NCI-H2081 (cell line): ENCODE measurements at places on chromosomes 3 and 15.
A peak's percentile ranks its signal among the peaks of the same experiment; 100 is the strongest.

DNA sequence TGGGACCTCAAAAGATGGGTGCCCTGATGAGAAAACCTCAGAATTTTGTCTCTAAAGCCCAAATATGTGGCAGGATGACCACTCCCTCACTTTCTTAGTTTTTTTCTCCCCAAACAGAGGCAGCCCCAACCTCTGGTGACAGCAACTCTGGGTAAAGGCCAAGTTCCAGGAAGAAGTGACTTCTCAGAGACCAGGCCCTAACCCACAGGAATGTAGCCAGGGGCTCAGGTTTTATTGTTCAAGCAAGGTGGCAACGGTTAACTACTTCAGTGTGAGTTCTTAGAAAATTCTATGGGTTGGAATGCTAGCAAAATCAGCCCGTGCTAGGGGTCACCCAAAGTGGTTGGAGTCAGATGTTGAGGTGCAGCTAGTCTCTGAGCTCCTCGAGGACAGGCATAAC is 5.1 kb upstream of the DNAJA4 start:
- DNase-seq, result no peak

DNA sequence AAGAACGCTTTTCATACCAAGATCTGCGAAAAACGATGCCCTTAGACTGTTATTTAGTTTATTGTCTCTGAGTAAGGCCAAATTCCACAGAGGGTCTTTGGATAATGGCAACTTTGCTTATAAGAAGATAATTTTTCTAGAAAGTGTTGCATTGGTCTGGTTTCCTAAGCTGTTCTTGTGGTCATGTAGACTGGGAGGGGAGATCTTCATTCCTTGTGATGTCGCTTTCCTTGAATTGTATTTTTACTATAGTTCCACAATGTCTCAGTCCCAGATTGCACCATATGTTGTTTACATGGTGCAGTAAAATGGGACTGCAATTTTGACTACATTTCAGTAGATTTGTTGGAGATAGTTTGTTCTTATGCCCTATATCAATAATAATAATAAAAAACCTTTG is 28.8 kb upstream of the ST3GAL6 start:
- DNase-seq, result no peak

DNA sequence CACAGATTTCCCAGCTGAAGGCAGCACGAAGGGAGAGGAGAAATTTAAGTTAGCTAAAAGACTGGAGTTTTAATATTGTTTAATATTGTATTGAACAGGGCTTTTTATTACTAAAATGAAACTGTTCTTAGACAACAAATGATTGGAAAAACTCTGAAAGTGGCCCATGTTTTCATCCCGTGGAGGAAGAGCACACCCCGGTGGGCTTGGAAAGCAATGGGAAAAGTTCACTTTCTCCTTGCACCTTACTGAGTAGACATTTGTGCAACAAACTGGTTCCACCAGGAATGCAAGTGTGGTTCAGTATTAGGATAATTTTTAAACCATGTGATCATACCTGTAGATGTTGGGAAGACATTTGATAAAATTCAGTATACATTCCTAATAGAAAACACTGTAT is 8.2 kb upstream of the ESYT3 start:
- no peak for DNase-seq

DNA sequence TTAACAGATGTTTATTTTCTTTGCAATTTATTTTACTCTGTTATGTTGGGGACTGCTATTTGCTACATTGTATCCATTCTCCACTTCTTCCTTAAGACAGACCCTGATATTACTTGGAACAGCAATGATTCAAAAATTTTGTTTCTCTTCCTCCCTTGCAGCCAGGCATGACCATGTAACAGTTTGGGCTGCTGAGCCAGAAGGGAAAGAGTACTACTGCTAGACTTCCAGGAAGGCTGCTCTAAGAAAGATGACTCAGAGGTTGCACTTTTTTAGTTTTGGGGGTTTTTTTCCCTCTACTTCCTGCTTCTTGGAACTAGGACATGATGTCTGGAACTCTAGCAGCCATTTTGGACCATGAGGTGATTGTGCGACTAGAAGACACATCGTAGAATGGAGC is 10.3 kb downstream of the PRR20G start:
- no peak for DNase-seq

DNA sequence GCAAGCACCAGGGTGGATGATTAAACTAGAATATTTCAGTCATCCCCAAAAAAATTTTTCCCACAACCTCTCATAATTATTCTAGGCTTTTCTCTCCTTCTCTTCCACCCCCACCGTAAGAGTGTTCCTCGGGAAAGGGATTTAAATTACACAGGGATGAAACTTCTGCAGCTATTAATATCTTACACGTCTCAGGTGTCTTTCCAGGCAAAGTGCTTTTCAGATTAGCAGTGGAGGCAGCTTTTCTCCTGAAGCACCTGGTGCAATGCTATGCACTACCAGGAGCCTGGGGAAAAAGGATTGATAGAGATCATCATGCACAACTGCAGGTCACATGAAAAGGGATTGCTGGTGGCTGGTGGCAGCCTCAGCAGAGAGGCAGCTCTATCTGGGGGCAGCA is 250.4 kb downstream of the NTRK3 start:
- no peak for DNase-seq

DNA sequence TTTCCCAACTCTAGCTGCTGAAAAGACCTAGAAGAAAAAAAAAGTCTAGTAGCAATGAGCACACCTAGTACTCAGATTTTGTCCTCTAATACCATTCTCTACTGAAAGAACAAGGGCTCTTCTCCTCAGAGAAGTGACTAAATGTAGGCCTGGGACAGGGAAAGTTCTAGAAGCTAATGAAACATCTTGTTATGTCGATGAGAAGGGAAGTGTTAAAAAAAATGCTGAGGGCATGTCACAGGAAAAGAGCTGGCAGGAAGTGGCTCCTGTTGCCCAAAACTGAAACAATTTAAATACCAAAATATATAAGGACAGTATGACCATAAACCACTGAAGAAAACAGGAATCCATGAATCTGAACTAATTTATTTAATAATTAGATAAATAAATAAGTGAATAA is 581.4 kb upstream of the TBL1XR1 start:
- no peak for DNase-seq

- DNase-seq, result no peak
These were observed 35.9 kb downstream of the ATP2C1 start for GRCh38 chr3:130929804-130930203.

GRCh38 chr3:80355144-80355543 is 587.3 kb upstream of the ROBO1 start:
- DNase-seq, result no peak

DNA sequence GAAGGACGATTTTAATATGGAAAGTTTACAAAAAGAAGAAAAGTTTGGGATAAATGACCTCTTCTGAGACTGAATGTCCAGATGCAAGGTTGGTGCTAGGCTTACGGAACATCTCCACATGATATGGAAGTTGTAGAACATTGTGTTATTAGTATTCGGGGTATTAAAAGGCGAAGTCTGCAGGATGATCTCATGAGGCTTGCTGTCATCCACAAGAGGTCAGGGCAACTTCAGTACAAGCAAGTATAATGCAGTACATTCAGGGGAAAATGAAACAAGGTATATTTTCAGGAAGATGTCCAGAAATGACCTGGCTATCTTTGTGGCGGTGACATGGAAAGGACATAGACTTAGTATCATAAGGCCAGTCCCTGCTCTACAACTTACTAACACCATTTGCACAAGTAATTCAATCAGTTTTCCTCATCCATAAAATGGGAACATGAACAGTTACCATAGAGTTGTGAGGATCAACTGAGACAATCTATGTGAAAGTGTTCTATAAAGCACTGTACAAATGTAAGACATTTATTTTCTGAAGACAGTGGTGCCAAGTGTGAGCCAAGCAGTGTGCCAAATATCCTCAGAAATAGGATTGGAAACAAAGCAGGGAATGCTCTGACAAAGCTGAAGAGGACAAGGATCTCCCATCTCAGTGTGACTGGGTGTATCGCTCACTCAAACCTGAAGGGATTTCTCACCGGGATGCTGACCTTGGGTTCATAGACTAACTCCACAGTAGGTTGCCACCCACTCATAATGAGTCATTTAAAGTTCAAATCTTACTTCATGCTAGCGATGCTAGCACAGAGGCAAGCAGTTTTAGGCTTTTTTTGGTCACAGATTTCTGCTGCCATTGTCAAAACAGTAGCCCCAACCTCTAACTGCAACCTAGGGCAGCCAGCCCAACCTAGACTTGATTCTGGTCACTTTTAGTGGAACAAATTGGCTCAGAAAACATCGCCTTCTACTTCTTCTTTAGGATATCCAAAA is 118.3 kb downstream of the TIGIT start:
- DNase-seq, result no peak

GRCh38 chr3:51343918-51344687 is 41.0 kb upstream of the MANF start:
- no peak for DNase-seq

DNA sequence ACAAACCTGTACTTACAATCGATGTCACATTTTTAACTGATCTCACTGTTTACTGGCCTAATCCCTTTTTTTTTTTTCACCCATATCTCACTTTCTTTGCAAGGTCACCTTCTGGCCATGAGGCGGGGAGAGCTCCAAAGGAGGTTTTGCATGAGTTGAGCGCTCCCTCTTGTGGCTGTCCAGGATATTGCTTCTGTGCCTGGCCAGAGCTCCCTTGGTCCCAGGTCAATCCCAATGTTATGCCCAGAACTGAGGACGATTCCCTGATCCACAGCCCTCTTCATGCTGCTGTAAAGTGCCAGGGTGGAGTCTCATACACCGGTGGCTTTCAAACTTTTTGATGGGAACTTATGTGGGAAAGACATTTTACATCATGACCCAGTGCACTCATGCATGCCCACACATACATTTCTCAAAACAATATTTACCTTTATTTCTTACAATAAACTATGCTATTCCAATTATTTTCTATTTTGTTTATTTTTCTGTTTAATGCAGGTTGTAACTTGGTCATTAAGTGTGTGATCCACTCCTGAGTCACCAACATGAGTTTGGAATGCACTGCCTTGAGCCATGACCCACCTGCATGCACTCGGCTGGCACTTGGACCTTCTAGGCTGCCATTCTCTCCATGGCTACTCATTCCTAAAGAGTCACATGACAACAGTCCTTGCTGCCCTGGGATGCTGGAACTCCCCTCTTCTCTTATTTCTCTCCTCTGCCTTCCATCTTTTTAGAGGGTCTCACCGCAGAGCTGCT is 9.6 kb upstream of the SST start:
- DNase-seq, result peak; percentile 73

- DNase-seq, result no peak
These were observed 22.0 kb downstream of the GASK1A start for GRCh38 chr3:43001094-43001553.

- DNase-seq, result no peak
These were observed 26.2 kb upstream of the CFAP161 start for GRCh38 chr15:81107889-81108288.

- no peak for DNase-seq
These were observed 115.4 kb upstream of the PRICKLE2 start for GRCh38 chr3:64340641-64341101.

DNA sequence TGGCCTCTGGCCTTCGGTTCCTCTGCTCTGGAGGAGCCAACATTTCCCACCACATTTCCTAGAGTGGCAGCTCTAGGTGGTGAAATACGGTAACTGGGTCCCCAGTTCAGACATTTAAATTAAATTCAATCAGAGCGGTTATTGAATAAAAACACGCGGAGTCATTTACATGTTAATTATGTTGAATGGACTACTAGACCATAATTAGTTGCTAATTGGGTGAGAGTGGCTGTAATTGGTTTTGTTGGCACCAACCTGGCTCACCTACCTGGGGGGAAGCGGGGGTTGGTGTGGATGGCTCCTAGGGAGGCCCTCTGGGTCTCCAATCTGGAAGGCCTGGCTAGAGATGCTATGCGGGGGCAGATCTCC is 12.7 kb downstream of the SEMA3F start:
- no peak for DNase-seq

DNA sequence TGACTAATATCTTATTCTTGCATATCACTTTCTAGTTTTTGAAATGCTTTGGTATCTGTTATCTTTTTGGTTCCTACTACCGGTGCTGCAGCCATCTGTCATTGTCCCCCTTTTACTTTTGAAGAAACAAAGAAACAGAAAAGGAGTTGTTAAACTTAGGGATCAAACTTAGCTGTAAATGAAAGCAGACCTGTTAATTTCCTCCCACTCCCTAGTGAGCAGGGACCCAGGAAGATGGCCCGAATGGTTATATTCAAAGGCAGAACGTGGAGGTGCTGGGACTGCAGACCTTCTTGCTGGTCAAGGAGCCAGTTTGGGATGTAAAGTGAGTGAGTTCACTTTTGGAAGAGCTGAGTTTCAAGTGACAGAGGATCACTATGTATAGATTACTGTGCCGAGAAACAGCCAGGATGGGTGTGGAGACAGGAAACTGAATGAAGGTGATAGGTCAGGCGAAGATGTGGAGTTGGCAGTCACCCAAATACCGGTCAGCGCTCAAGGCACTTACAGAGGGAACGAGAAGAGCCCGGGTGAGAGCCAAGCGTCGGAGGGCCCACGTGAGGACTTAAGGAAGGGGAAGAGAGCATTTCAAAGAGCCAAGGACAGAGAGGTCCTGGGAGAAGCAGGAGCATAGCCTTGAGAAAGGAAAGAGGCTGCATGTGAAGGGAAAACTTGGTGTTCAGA is 20.1 kb downstream of the KBTBD8 start:
- DNase-seq, result no peak

DNA sequence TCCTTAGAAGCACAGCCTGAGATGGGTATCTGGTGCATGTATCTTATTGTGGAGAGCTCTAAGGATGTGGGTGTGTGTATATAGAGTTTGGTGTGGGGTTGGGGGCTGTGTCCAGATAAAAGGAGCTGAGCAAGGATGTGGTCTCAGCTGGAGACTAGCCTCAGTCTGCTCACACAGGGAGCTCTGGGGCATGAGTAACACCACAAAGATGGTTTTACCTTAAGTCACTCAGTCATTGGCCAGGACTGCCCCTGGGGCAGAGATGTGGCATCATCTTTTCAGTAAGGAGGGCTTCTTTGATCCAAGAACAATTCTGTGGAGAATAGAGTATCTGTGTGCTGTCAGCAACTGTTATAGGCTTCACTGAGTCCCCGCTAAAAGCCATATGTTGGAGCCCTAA is 163.4 kb upstream of the NUDT16 start:
- no peak for DNase-seq

DNA sequence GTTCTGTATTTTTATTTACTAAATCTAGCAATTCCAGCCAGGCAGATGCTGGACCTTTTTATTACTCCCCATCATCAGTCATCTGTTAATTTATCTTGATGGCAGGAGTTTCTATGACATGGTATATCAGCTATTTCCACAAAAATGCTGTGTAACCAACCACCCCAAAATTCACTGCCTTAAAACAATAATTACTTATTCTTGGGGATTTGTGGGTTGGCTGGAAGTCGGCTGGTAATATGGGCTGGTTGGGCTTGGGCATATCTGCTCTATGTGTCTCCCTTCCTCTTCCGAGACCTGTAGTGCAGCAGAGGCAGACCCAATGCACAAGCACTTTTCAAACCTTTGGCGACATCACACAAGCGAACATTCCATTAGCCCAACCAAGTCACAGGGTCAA is 92.1 kb upstream of the UBE2E1 start:
- DNase-seq, result no peak

- DNase-seq, result no peak
These were observed 28.2 kb downstream of the LOXL1 start for GRCh38 chr15:73954188-73955145.

GRCh38 chr3:147160984-147161383 is 245.4 kb downstream of the ZIC4 start:
- no peak for DNase-seq
